ENCODE measurements at places on chromosomes 3 and 15.

DNA sequence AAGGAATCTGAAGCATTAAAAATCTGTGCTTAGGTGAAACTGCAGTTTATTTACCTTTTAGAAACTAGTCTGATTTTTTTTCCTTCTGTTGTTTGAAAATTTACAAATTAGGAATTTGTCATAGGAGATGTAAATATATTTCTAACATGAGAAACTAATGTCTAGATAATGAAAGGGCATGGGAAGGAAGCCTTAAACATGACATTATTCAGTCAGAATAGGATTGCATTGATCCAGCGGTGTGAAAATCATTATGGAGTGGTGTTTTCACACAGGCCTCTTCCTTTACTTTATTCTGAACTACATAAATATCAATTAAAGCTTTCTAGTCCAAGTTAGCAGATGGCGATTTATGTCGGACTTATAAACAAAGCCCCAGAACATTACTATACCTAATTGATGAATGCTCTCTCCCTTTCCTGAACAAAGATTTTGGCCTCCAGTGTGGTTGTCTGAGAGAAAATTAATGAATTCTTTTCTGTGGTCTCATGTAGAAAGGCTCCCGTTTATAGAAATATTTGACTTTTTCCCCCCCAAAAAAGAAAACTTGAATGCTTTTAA is 37.9 kb downstream of the FNDC3B start:
- no peak for DNase-seq

DNA sequence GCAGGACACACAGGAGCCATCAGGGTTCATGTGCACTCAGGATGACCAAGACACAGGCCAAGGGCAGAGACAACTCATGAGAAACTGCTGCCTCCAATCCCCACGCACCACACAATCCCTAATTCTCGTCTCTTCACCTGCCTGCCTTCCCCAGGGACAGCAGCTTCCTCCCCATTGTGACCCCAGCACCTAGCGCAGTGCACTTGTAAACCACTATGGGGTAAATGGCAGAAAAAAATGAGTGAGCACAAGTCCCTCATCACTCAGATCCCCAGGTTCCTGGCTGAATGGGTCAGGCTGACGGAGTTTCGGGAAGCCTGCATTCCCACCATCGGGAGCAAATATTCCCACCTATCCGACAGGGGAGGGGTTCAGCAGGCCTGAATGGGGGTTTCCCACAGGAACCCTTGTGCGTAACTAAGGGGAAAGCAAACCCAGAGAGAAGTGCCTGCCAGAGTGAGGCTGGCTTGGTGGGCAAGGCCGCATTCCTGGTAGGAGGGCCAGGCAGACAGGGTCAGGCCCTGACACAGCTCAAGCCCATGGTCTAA is 18.8 kb downstream of the PLXNB1 start:
- DNase-seq, result no peak

GRCh38 chr3:14472471-14473351 is 67.4 kb downstream of the GRIP2 start:
- DNase-seq, result no peak

DNA sequence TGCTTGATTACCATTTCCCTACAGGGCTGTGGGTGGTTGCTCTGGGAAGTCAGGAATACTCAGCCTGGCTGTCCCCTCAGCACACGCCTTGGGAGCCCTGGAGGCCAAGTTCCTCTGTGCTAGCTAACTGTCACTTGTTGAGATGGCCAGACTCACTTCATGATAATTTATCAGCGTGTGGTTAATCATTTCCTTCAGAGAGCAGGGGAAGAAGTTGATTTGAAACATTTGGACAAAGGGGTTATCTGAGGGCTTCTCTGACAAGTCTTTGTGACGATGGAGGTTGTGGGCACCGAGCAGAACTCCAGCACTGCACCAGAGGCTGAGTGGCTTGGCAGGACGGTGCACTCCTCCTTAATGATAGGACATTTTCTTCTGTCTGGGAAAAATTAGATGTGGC is 61.9 kb downstream of the WHAMM start:
- no peak for DNase-seq

DNA sequence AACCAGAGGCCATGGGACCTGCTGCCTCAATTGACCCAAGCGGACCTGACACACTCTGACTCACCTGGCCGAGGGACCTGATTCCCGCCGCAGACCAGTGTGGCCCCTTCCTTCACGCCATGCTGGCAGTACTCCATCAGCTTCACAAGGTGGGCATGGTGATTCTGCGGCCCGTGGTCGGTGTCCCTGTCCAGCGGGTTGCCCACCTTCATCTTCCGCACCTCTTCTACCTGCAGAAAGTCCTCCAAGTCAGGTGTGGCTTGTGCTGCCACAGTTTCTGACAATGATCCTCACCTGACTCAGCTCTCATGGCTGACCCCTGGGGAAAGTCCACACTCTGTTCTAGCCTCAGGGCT is 25.9 kb upstream of the SLC41A3 start:
- no peak for DNase-seq

DNA sequence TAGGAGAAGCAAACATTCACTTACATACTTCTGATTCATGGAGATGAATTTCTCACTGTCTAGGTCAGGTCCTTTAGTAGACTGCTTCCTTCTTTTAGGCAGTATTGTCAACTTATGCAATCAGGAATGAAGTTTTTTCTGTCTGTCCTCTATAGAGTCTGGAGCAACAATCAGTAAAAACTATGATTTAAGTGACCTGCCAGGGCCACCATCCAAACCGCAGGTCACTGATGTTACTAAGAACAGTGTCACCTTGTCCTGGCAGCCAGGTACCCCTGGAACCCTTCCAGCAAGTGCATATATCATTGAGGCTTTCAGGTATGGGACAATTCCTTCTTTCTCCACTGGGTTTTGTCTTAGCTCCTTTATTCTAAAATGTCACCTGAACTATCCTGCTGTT is 523.1 kb downstream of the ROBO2 start:
- no peak for DNase-seq

- DNase-seq, result peak; percentile 1
Observed at GRCh38 chr3:151085889-151086483, 522 bp downstream of the MED12L start.

DNA sequence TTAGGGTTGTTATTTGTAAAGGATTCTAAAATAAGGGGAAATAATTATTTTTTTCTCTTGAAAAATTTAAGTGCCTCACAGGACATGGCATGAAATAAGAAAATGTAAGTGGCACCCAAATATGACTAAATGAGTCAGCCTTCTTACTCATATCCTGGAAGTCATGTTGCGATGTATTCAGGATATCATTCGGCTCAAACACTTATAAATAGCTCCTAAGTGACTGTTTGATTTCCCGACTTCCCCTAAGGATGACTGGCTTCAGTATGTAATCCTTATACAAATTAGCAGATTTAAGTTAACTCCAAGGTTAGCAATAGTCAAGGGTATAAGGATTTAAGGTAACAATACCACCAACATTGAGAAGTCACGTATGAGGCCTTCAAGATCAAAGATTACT is 57.3 kb upstream of the OSTN start:
- no peak for DNase-seq

DNA sequence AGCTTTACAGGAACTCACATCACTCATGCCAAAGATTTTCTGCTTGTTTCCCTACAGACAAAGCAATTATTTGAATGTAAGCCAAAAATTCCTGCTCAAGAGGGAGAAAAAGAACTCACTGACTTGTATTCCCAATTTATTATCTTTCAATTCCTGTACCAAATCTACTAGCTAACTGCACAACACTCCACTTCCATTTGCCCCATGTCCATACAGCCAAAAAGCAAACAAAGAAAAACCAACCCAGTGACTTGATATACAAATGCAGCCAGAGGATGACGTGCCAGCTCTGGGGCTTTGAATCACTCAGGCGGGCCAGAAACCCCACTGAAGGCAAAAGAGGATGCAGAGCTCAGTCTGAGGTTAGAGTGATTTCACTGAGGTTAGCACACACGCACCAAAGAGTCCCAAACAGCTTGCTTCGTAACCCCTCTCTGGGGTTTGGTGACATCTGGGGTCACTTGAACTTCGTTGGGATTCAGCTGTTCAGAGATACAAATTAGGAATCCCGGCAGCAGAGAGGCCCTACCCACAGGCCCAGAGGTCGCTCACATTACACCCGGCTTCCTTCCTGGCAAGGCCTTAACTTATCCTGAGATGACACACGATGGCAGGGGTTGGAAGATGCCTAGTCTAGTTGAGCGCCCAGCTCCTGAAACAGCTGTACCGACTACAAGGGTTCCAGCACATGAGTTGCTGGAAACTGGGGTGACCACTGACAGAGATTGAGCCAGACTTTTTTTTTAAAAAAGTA is 1.6 kb downstream of the RFTN1 start:
- DNase-seq, result peak; percentile 59

- no peak for DNase-seq
Observed at GRCh38 chr15:37537802-37538201, 396.6 kb upstream of the TMCO5A start.

DNA sequence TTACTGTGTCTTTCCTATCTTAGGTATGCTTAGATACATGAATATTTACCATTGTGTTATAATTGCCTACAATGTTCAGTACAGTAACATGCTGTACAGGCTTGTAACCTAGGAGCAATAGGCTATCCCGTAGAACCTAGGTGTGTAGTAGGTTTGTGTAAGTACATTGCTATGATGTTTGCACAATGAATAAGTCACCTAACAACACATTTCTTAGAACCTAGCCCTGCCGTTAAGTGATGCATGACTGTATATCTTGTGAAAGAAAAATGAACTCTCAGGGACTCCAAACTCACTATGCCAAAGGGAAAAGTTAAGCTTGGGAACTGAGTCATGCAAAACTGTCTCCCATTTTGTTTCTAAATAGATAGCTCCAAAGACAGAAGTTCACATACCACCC is 91.5 kb upstream of the ACP3 start:
- no peak for DNase-seq

GRCh38 chr3:123261666-123262065 is 59.9 kb downstream of the SEC22A start:
- no peak for DNase-seq

GRCh38 chr3:186626254-186626847 is 13.5 kb downstream of the AHSG start:
- no peak for DNase-seq

DNA sequence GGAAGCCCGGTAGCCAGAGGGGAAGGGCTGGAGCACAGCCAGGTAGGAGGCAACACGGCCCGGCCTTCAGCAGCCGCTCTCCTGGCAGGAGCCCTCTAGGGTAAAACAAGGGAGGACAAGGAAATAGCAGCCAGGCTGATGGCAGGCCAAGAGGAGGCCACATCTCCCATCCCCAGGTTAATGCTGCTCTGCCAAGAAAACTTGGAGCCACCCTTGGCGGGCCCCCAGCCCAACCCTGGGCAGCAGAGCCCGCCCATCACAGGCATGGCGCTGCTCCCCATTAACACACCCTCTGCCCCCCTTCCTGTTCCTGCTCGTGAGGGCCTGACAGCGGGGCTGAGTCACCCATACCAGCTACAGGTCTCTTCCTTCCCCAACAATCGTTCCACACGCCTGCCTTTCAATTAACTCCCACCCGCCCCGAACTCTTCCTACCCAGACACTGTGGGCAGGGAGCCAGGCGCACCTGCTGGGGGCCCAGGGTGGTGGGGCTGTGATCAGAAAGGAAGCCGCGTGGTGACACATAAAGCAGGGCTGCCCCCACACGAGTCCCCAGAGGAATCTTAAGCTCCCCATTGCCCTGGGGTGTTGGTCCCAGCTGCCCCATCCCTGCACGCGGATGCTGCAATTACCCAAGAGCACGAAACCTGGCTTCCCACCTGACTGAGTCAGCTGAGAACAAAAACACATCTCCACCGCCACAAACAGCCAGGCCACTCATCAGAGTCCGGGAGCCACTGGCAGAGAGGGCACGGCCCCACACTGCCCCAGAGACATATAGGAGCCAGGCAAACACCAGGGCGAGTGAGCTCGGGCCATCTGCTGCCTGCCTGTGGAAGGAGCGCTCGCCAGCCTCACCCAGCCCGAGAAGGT is at the start of gene C15orf62:
Gene C15orf62, plus strand, starts transcription at position 707 of the 873 bp plus-strand sequence. CDS start 516 bp downstream, outside the sequence.
- peak; percentile 65 for DNase-seq

GRCh38 chr3:114669614-114670013 is 375.8 kb downstream of the TIGIT start:
- no peak for DNase-seq

DNA sequence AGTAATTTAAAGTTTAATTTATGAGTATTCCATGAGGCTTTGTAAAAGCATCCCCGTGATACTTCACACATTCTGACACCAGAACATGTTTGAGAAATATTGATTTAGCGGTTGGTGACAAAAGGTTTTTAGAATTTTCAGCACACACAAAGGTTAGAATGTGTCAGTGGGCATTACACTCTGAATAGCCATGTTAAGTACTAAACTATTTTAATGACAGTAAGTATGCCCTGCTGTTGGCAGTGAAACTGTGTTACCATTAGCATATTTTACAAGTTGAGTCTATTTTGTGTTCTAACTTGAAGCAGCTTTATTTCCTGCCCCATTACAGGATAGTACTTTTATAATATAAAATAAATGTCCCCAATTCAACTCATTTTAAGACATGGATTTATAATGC is 66.5 kb downstream of the ADAMTSL3 start:
- DNase-seq, result no peak

DNA sequence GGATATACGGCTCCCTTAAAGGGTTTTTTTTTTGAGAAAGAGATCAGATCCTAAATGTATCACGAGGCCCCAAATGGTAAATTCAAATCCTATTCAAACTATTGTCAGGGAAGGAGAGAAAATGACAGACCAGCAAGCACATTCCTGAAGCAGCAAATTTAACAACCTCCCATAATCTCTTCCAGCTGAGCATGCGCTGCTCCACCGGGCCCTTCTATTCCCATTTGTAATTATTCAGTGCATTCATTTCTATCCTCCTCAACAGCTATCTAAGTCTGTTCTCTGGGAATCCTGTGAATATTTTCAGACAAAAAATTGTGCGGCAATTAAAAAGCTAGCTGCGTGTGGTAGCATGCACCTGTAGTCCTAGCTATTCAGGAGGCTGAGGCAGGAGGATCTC is 43.2 kb downstream of the MAGI1 start:
- DNase-seq, result no peak

DNA sequence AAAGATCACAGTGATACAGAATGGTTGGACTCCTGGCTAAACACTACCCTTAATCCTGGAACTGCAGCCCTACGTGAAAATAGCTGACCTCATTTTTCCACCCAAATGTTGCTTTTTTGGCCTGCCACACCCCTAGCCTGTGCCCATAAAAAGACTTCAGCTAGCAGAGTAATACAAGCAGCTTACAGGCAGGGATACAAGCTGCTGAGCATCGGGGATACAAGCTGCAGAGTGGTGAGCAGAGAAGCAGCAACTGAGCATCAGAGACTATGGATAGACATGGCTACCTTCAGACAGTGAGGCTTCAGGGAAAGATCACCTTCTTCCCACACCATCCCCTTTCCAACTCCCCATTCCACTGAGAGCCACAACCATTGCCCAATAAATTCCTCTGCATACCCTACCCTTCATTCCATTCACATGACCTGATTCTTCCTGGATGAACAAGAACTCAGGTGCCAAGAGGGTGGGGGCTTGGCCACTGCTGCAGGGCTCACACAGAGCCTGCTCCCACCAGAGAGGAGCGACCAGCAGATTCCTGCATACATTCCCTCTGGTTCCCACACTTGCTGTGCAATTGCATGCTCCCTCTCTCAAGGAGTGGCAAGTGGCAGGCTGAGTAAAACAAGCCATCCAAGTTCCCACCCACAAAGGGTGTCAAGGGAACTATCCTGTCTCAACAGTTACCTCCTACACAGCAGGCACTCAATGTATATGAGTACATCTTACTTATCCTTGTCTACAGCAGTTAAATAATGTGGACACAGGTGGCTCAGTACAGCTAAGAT is 217.5 kb downstream of the ALCAM start:
- DNase-seq, result no peak

GRCh38 chr3:57557085-57557537 is 1.0 kb downstream of the PDE12 start:
- peak; percentile 4 for DNase-seq

GRCh38 chr15:22956257-22956977 is 23.8 kb downstream of the CYFIP1 start:
- no peak for DNase-seq

- DNase-seq, result peak; percentile 29
Observed at GRCh38 chr15:66862940-66863335, 160.9 kb downstream of the SMAD6 start.

Data from stimulated activated CD8-positive, alpha-beta memory T cell treated with anti-CD3 and anti-CD28 coated beads, Interleukin-12 subunit alpha, Interleukin-12 subunit beta, amount 100 ng/mL, for 4 hours (primary cell).